ENCODE measurements at places on chromosomes 5 and 9. TPM values are rescaled to one million over a fixed set of nuclear protein-coding genes. Genes with fewer than 3 reads are reported as not detected.

The IFNB1 gene
- total RNA-seq, result not detected

The PRRX2 gene
- not detected for total RNA-seq

DNA sequence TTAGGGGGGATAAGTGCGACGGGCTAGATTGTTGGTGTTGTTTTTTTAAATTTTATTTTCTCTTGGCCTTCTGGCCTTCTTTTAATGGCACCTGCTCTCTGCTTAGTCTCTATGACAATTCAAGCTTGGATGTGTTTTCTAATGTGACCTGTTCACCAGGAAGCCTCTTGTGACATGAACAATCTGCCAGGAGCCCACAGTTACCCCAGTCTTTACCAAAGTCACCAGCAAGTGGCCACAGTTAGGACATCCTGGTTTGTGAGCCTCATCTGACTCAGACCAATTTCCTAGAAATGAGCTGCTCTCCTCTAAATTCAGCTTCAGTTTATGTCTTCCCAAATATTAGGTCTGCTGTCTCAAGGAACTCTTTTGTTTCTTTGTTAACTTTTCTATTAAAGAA is 135.8 kb downstream of the TLE4 start:
- no peaks in the 10 kb centered on the region for H3K36me3 ChIP-seq
- DNase-seq, result no peak
- H3K4me3 ChIP-seq, result no peak overlapping the region
- H3K4me1 ChIP-seq, result no peaks in the 10 kb centered on the region
- no peaks in the 10 kb centered on the region for H3K27me3 ChIP-seq

- peaks cover 26% of the 10 kb centered on the region for H3K4me1 ChIP-seq
- peaks cover 4% of the 10 kb centered on the region for H3K36me3 ChIP-seq
- H3K27me3 ChIP-seq, result no peaks in the 10 kb centered on the region
- no peak overlapping the region for H3K27ac ChIP-seq
- H3K4me3 ChIP-seq, result no peak overlapping the region
Measured at GRCh38 chr9:129806061-129806460, 3.1 kb downstream of the TOR1B start.

GRCh38 chr5:140024928-140025327 is 18.2 kb downstream of the NRG2 start:
- no peak for DNase-seq
- no peak overlapping the region for H3K27ac ChIP-seq
- H3K4me3 ChIP-seq, result no peak overlapping the region
- H3K4me1 ChIP-seq, result peaks cover 25% of the 10 kb centered on the region

DNA sequence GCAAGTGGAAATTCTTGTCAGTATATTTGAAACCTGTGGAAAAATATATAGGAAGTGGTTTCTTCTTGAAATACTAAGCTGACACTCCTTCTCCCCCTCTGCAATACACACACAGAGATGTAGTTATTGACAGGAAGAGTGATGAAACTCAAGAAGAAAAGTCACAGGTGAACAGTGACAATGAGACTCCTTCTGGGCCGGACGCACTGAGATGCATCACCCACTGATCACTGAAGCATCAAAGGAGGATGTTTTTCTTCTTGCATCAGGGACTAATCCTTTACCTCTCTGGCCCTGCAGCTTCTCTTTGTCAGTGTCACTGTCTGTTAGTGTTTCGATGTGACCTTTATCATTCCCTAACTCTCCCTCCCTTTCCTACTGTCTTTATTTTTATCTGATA is 1864.2 kb upstream of the C9orf72 start:
- no peak overlapping the region for H3K4me3 ChIP-seq
- no peak for DNase-seq
- no peaks in the 10 kb centered on the region for H3K4me1 ChIP-seq
- H3K36me3 ChIP-seq, result no peaks in the 10 kb centered on the region
- H3K27ac ChIP-seq, result no peak overlapping the region
- no peaks in the 10 kb centered on the region for H3K27me3 ChIP-seq
